ENCODE measurements at places on chromosomes 1 and 21.

DNA sequence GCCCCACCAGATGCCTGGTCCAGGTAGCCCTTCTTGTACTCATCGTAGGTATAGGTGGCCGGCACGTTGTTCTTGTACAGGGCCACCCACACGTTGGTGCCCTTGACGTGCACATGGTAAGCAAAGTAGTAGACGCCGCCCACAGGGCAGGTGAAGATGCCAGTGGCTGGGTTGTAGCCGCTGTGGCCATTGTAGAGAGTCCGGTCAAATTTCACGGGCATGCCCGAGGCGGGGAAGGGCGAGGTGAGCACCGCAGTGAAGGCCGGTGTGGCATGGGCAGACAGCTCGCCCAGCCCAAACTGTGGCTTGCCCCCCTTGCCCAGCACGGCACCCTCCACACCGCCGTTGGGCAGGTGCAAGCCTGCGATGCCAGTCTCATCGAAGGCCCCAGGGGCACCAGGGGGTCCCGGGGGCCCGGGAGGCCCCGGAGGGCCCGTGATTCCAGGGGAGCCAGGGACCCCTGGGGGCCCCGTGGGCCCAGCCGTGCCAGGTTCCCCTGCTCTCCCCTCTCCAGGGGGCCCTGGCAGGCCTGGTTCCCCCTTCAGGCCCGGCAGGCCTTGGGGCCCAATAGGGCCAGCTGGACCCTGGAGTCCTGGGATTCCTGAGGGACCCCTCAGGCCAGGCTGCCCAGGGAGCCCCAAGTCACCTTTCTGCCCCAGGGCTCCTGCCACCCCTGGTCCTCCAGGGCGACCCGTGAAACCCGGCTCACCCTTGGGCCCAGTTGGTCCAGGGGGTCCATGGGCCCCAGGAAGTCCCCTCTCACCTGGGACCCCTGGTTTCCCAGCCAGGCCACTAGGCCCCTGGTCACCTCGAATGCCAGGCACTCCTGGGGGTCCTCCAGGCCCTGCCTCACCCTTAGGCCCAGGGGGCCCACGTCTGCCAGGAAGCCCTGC is 9.2 kb downstream of the ADPRS start:
- DNase-seq, result no peak

DNA sequence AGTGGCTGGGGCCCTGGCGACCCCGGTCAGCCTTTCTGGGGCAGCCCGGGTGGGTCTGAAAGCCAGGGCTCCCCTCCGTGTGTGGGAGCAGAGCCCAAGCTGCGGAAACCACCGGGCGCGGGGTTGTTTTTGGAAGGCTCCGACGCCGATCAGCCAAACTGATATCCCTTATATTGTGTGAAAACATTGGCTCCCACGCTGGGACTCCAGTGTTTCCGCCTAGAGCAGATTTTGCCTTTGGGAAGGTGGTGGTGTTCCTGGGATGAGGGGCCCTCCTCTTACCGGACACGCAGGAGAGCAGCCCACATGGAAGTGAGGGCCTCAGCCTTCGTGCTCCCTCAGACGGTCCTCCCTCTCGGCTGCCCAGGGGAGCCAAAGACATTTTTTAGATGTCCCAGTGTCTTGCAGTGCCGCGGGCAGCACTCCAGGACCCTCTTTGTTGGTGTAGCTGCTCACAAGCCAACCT is 54.3 kb downstream of the NGF start:
- no peak for DNase-seq

DNA sequence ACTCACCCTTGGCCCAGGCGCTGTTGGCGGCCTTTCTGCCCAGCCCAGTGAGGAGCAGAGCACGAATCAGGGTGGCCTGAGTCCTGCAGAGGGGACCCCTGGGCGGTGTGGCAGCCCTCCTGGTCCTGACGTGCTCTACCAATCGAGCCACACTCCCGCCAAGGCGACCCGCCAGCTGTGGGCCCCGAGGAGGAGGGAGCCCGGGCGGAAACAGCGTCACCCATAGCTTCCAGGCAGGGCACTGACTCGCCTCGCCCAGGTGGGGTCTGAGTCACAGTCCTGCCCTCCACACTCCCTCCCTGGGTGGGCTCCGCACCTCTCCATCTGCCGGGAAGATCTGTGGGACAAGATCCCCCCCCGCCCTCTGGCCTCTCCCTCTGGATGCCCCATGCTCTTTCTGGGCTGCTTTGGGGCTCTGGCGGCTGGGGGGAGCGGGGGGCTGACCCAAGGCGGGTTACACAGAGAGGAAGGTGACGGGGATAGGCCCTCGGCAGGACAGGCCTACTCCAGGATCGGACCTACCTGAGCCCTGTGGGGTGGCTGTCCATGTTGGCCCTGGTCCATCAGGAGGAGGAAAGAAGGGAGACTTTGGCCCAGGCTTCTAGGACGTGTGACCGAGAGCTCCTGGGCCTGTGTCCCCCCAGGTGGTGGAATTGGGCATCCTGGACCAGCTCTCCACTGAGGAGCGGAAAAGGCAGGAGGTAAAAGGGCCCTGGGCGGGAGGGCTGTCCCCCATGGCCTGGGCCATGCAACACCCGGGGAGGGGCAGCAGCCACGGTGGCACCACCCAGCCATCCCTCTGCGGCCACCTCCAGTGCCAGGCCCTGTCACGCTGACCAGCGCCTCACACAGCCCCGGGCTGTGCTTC is 14.0 kb downstream of the ARHGEF16 start:
- no peak for DNase-seq

GRCh38 chr1:202844935-202845334 is 34.2 kb downstream of the PCAT6 start:
- DNase-seq, result no peak

- no peak for DNase-seq
Observed at GRCh38 chr1:91699339-91699974, 186.5 kb downstream of the TGFBR3 start.

DNA sequence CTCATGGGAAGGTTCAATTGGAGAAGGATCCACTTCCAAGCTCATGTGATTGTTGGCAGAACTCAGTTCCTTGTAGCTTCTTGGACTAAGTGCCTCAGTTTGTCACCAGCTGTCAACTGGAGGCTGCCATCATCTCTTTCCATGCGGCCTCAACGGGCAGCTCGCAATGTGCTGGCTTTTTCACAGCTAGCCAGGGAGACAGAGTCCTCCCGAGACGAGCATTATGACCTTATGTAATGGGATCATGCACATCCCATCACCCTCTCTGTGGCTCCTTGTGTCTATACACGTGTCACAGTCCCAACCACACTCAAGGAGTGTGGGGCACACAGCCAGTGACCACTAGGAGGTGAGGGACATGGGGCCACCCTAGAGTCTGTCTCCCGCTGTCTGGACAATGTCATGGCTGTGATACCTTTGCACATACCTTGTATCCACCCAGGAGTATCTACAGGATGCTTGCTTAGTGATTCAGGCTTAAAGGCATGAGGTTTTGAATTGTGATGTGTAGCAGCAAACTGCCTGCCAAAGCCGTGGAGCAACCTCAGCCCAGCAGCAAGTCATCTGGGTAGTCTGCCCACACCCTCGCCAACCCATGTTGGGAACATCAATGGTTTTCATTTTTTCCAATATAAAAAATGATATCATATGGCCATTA is 3.9 kb upstream of the KRTAP10-6 start:
- DNase-seq, result no peak

- DNase-seq, result no peak
Observed at GRCh38 chr21:36747041-36747814, 48.3 kb downstream of the SIM2 start.

GRCh38 chr1:165381745-165382505 is 25.4 kb upstream of the LMX1A start:
- DNase-seq, result no peak

DNA sequence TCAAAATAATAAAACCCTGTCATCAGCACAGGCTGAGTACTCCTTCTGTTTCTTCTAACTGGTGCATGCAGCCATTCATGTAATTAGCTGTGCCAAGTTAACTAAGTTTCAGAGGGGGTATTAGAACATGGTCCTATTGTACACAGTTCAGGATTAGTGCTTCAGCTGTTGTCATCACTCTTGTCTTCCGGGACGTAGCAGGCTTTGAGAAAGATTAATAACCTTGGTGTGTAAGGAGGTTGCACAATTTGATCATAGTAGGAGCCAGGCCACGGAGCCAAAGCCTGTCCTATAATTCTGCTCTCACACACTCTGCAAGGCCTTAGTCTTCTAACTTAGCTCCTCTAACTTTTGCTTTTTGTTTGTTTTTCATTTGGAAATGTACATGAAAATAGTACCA is 44.7 kb downstream of the PTGFRN start:
- no peak for DNase-seq

- no peak for DNase-seq
Observed at GRCh38 chr1:53608676-53609075, 130.3 kb downstream of the GLIS1 start.

GRCh38 chr1:10939654-10940450 is 72.6 kb upstream of the TARDBP start:
- DNase-seq, result no peak

GRCh38 chr1:175040324-175040879 is 17.2 kb upstream of the MRPS14 start:
- no peak for DNase-seq

GRCh38 chr1:89794406-89794805 is 26.4 kb upstream of the LRRC8D start:
- DNase-seq, result no peak

- DNase-seq, result no peak
Observed at GRCh38 chr21:17828223-17828622, 9.1 kb upstream of the C21orf91 start.

- no peak for DNase-seq
Observed at GRCh38 chr1:223748405-223748772, 36.0 kb downstream of the CAPN2 start.

DNA sequence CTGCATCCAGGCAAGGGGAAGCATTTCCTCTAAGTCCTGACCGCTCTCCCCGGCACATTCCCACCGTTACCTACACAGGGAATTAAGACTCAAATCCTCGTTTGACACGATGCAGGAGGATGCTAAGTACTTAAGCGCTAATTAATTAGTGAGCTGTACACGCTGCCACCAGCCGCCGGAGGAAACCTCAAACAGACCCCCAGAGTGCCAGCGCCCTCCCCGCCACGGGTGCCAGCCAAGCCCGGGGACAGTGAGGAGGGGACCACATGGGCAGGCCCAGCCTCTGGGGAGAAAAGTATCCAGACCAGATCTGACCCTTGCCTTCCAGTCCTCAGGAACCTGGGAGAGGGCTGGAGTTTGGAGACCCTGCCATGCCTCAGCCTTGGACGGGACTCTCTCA is 17.4 kb upstream of the CASZ1 start:
- DNase-seq, result no peak

Measured in stimulated activated CD8-positive, alpha-beta memory T cell treated with anti-CD3 and anti-CD28 coated beads, Interleukin-7, amount 100 ng/mL, for 24 hours (primary cell).